ENCODE measurements at places on chromosomes 12 and 14.

DNA sequence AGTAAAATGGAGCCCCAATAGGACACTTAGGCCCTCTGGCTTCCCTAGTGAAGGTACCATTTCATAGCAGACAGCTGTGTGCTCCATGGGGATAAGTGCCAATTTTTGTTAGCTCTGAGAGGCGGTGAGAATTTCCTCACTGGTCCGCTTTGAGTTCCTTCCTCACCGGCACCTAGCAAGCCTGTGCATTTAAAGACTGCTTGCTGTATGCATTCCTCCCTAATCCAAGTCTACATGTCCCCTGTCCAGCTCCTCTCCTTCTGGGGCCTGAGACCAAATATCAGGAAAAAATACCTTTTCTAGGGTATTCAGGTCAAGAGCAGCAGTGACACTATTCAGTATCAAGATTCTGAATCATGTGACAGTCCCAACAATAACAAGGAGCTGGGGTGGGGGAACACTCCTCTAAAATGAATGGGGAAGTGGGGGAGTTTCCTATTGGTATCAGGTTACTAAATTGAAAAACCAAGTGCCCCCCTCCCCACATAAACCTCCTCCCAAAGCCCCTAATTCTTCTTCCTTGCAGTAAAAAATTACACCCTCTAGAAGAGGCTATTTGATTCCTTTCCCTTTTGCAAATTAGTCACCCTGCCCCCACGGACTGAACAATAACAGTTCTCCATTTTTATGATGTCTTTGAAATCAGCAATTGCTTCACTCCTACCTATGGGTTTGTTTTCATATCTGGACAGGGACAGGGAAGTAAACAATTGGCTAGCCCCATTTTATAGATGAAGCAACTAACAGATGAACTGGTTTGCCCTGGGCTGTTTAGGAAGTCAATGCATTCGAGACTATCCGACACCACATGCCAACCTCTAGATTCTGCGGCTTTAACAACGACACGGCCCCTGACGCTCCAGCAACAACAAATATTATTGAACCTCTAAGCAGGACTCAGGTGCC, 28.9 kb downstream of the BCL11B start:
- no peak for DNase-seq

GRCh38 chr14:58733451-58734208, 95.9 kb downstream of the DACT1 start:
- DNase-seq = no peak

DNA sequence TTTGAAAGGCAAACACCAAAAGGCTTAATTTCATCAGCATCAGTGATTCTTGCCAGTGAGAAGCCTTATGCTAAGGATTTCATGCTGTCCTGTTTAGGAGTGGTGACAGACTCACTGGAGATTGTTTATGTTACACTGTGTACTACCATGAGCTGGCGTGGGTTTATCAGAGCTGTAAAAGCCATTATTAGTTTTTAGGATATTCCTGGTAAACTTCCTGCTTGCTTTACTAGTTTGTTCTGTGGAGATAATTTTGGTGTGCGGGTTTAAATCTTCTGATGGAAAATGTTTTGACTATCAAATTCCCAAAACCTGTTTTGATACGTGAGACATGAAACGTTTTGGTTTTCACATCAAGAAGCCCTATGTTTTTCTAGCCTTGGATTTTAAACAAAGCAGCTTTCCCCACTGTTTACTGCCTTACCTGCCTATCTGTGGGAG, 15.2 kb downstream of the PPFIBP1 start:
- DNase-seq = no peak

DNA sequence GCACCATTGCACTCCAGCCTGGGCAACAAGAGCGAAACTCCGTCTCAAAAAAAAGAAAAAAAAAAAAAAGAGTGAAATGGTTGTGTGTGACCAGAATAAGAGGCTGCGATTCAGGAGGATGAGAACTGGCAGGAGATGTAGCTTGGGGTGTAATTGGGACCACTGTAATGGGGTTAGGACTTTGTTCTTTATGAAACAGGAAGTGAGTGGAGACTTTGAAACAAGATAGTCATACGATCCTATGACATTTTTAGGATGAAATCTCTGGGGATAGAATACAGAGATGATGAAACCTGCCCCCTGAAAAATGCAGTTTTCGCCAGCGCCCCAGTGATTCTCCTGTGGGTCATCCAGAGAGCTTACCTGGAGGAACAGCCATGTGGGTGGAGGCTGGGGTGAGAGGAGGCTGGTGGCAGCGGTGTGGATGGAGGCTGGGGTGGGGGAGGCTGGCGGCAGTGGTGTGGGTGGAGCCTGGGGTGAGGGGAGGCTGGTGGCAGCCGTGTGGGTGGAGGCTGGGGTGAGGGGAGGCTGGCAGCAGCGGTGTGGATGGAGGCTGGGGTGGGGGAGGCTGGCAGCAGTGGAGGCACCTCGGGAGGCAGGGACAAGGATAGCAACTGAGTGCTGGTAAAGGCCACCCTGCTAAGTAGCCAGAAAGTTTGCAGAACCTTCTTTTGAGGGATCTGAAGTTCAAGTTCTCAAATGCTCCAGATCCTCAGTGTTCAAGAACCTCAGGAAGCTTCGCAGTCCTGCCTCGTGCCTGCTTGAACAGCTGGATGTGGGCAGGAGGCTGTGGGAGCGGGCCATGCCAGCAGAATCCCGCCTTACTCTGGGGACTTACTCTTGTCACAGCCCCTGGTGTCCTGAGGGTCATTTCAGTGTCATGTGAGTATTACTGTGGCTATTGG, 20.2 kb downstream of the FBXL14 start:
- no peak for DNase-seq

DNA sequence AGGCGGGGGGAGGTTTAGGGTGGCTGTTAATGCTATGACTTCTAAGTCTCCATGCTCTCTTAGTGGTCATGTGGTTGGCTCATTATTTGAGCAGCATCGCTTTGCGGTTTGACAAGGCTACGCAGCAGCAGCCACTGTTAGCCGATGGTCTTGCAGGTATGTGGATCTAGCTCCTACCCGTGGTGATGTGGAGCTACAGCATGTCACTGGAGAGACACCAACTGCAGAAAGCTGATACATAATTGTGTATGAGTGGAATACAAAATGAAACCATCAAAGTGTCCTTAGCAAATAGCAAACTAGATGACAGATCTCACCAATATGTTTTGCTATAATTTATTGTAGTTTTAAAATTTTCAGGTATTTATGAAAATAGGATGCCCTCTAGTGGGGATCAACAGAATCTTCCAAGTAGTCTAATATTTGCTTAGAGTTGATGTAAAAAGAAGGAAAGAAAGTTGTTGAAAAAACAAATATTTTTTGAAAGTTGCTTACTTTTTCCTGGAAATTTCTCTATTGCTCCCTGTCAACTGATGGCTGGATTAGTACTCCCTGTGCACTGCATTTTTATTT, 94.9 kb downstream of the NAV3 start:
- DNase-seq = no peak

DNA sequence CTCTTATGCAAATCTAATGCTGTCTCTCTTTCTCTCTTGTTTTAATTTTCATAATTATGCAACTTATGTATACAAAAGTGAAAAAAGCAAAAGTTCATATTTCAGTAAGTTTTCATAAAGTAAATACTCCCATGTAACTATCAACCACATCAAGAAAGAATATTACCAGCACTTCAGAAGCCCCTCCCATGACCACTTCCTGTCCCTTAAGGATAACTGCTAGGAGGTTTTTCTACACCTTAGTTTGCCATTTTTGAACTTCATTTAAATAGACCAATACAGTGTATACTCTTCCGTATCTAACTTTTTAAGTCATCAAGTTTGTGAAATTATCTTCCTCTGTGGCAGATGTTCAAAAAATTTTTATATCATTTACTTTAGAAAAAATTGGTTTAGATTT, 547 bp upstream of the OR4K15 start:
- no peak for DNase-seq

DNA sequence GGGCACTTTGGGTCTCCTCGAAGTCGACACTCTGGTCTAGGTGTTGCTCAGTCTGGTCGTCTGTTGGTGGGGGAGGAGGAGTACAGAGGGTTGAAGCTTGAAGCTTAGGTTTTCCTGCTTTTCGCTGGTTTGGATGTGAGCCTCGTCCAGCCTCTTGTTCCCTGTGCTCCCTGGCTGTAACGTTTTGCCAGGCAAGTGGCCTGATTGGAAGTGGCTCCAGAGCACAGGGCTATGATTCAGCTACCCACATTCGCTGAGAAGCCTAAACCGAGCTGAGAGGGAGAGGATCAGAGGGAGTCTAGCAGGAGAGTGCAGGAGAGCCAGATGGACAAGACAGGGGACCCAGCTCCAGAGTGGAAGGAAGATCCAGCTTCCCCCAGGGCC, 6.1 kb downstream of the HOXC10 start:
- DNase-seq = no peak

DNA sequence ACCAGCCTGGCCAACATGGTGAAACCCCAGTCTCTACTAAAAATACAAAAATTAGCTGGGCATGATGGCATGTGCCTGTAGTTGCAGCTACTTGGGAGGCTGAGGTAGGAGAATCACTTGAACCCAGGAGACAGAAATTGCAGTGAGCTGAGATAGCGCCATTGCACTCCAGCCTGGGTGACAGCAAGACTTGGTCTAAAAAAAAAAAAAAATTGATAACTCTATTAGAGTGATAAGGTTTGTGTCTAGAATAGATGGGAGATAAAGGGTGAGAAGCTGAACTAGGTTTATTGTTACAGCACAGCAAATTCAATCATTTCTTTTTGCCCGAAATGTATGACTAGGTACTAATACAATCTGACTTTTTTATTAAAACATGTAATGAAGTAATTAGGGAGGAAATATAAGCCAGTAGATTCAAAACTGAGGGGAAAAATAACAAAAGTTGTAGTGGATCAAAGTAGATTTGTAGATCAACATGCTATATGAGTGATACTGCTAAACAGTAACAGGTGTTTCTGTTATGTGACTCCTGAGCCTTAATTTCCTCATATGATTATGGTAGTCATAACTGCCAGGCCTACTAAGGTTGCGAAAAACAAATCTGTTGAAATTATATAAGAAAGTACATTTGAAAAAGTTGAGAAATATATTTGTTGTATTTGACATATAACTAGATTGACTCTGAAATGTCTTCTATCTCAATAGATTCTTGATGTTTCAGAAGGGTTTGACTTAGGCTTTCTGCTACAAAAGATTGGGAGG, 83.6 kb downstream of the WNK1 start:
- no peak for DNase-seq

DNA sequence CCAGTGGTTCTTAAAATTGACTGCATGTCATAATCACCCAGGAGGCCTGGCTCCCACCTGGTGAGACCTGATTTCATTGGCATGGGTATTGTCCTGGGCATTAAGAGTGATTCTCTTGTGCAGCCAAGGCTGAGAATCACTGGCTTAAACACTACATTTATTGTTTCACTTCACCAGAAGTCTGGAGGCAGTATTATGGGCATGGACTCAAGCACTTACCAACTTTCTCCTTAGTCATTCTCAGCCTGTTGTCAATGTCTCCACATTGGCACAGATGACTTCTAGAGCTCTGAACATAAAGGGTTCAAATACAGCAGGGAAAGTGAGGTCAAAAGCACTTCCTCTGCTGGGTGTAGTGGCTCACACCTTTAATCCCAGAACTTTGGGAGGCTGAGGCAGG, 25.6 kb upstream of the GCH1 start:
- DNase-seq = no peak

- no peak for DNase-seq
Measured at GRCh38 chr12:1801303-1801975, 18.9 kb upstream of the LRTM2 start.
